ENCODE measurements at places on chromosomes 6 and 20.

DNA sequence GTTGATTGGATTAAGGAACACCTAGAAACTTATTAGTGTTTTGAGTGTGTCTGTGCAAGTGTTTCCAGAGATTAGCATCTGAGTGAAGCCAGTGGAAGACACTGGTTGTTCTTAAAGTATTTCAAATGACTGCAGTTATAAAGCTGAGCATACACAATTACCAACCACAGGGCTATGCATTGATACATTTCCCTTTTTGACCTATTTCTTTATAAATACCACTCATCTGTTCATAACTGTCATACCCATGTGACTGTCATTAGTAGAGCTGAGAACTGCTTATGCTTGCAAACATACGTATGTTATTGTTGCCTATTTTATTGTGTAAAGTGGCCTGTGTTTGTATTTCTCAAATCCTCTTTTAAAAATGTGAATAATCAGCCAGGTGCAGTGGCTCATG is 15.3 kb upstream of the ZC3H12D start:
- DNase-seq = no peak

GRCh38 chr6:166632731-166633130 is 5.7 kb upstream of the RPS6KA2 start:
- no peak for DNase-seq

DNA sequence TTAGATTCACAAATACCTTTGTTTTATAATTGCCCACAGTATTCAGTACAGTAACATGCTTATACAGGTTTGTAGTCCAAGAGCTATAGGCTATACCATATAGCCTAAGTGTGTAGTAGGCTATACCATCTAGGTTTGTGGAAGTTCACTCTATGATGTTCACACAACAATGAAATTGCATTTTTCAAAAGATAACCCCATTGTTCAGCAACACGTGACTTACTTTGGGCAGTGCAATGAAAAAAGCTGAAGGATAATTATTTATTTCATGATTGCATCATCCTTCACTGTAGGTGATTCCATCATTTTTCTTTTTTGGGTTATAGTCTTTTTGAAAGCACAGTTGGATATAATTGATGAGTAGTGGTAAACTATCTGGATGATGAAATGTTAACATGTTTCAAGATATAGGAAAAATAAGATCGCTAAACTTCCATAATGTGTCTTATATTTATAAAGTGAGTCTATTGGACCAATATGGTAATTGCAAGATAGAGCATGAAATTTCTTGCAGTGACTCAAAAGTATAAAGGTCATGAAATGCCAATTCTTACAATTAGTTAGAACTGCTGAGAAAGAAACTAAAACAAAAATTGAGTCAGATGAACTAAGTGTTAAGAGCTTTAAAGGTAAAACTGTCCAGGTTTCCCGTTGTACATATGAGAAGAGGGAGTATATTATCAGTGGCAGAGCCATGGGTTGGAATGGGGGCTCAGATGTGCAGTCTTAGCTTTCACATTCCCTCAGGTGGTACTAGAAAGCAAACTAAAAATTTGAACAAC is 164.4 kb downstream of the ZFAND3 start:
- no peak for DNase-seq

GRCh38 chr6:160315310-160315709 is 32.9 kb upstream of the SLC22A3 start:
- DNase-seq = no peak

DNA sequence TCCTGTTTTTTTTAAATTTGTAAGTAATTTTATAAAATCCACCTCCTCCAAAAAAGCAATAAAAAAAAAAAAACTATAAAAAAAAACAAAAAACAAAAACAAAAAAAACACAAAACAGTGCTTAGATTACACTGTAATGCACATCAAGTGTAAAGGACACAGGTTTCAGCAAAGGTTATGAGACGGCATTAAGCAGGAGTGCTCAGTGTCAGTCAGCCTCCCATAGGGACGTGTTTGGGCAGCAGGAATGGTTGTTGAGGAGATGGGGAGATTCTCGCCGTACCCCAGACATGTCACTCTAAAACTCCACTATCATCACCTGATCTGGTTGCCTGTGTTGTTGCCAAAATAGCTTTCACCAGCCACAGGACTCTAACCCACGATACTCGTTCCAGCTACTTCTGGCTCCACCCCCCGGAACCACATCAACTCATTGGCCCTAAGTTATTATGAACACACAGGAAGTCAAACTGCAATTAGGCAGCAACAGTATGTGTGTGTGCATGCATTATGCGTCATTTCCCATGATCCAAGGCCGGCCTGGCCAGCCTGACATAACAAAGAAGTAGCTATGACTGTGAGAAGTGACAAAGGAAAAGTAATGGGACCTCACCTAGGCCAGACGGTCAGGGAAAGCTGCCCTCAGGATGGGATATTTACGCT is 28.7 kb downstream of the ECT2L start:
- DNase-seq = no peak

DNA sequence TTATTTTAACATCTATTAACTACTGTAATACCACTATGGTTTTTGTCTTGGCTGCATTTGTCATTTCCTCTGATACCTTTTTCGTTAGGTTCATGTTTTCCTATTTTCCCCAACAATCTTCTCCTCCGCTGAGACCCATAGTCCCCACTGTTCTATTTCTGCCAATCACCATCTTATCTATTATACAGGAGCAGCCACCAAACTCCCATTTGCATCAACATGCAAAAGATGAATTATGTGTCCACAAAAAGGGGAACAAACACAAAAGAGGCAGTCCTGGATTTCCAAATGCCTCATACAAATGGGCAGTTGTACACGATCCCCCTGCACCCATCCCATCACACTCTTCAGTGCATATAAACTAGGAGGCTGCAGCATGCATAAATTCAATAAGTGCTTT is 121.7 kb upstream of the MYLIP start:
- no peak for DNase-seq

GRCh38 chr6:144929262-144929661 is 644.1 kb downstream of the UTRN start:
- no peak for DNase-seq

DNA sequence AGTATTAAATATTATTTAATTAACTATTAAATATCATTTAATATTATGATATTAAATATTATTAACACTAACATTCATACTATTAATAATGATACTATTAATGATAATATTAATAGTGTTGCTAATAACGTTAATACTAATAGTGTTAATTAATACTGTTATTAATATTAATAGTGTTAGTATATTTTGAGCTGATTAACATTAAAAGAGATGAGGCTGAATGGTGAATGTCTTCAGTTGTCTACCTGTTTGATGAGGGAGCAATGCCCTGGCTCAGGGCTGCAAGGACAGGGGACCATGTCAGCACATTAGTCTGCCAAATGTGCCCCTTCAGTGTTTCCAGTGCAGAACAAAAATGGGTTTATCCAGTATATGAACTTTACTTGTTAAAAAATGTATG is 96.6 kb upstream of the PLEKHG1 start:
- DNase-seq = no peak

GRCh38 chr6:1082285-1082935 is 229.5 kb upstream of the FOXQ1 start:
- DNase-seq = no peak

GRCh38 chr20:51959066-51959542 is 156.8 kb upstream of the SALL4 start:
- DNase-seq = no peak

- no peak for DNase-seq
These were observed 6.7 kb downstream of the ATG5 start for GRCh38 chr6:106318851-106319250.

GRCh38 chr6:168299541-168300511 is 19.8 kb downstream of the DACT2 start:
- DNase-seq = no peak

Data from NCI-H2171 (cell line).